Uterus (tissue), 4 donors: ENCODE measurements at places on chromosomes 5 and 9.

GRCh38 chr9:16246785-16247184, 623.7 kb downstream of the BNC2 start:
- H3K27ac ChIP-seq = no peak overlapping the region
- no peaks in the 10 kb centered on the region for H3K27me3 ChIP-seq
- no peaks in the 10 kb centered on the region for H3K36me3 ChIP-seq

GRCh38 chr9:6055216-6055615, 39.8 kb upstream of the RANBP6 start:
- H3K4me3 ChIP-seq = no peak overlapping the region
- DNase-seq = no peak
- H3K4me1 ChIP-seq = no peaks in the 10 kb centered on the region

DNA sequence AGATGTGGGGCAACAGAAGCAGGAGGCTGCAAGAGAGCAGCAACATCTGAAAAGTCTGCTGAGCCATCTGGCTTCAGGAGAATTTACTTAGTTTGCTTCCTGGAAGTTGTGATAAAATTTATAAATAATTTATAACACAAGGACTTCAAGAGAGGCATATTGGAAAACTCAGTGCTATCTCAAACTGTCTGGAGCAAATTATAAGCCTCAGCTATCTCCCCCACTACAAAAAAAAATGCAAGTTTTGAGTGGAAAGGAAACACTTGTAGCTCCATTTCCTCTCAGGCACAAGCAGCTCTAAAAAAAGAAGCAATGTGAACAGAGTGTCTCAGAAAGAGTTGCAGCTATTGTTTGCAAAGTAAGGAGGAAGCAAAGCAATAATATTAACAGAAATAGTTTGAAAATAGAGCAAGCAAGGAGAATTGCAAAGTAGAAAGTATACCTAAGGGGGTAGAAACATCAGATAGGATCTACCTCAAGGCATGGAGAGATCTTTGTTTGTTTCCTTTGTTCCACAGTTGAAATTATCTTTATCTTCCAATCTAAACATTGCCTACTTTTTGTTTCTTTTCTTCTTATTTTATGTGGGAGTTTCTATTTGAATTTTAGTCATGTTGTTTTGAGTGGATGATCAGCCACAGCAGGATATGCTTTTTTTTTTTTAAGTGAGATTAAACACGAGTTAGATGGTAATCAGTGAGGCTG, 55.9 kb upstream of the IL6ST start:
- no peak for DNase-seq
- no peak overlapping the region for H3K4me3 ChIP-seq
- no peaks in the 10 kb centered on the region for H3K36me3 ChIP-seq
- no peaks in the 10 kb centered on the region for H3K27me3 ChIP-seq

- no peaks in the 10 kb centered on the region for H3K27me3 ChIP-seq
- no peaks in the 10 kb centered on the region for H3K36me3 ChIP-seq
- H3K4me3 ChIP-seq = no peak overlapping the region
- H3K4me1 ChIP-seq = peaks cover 4% of the 10 kb centered on the region
- no peak overlapping the region for H3K27ac ChIP-seq
Measured at GRCh38 chr9:18404434-18405029, 69.4 kb upstream of the ADAMTSL1 start.

DNA sequence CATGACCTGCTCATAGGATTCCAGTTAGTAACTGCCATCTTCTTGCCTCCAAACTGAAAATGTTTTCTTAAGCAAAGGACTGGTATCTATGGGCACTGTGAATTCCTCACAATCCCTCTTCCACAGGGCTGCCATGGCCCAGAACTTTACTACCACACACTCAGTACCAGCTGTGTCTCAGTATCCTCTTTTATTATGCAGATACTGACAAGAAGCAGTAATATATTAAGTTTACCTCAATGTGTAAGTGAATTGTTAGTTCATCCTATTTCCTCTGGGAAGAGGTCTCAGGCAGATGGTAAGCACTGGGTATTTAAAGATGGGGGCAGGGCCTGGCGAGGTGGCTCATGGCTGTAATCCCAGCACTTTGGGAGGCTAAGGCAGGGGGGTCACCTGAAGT, 320.8 kb upstream of the RFX3 start:
- H3K4me1 ChIP-seq = no peaks in the 10 kb centered on the region
- no peaks in the 10 kb centered on the region for H3K36me3 ChIP-seq
- H3K4me3 ChIP-seq = no peak overlapping the region
- H3K27ac ChIP-seq = no peak overlapping the region
- H3K27me3 ChIP-seq = no peaks in the 10 kb centered on the region
- DNase-seq = no peak

- no peaks in the 10 kb centered on the region for H3K4me1 ChIP-seq
- H3K4me3 ChIP-seq = no peak overlapping the region
- H3K27me3 ChIP-seq = no peaks in the 10 kb centered on the region
- no peak for DNase-seq
- no peak overlapping the region for H3K27ac ChIP-seq
Measured at GRCh38 chr5:107232788-107233187, 437.9 kb downstream of the EFNA5 start.

- no peaks in the 10 kb centered on the region for H3K27me3 ChIP-seq
- no peak for DNase-seq
- no peak overlapping the region for H3K27ac ChIP-seq
- H3K4me1 ChIP-seq = no peaks in the 10 kb centered on the region
Measured at GRCh38 chr5:68612972-68613371, 397.4 kb downstream of the PIK3R1 start.

GRCh38 chr5:15290953-15291352, 209.0 kb upstream of the FBXL7 start:
- no peak for DNase-seq
- H3K4me1 ChIP-seq = no peaks in the 10 kb centered on the region
- H3K4me3 ChIP-seq = no peak overlapping the region
- no peak overlapping the region for H3K27ac ChIP-seq
- H3K36me3 ChIP-seq = no peaks in the 10 kb centered on the region
- H3K27me3 ChIP-seq = no peaks in the 10 kb centered on the region

- no peaks in the 10 kb centered on the region for H3K27me3 ChIP-seq
- H3K36me3 ChIP-seq = no peaks in the 10 kb centered on the region
- no peak for DNase-seq
- H3K4me3 ChIP-seq = no peak overlapping the region
- no peaks in the 10 kb centered on the region for H3K4me1 ChIP-seq
Measured at GRCh38 chr9:121972501-121972981, 120.6 kb downstream of the TTLL11 start.

- H3K36me3 ChIP-seq = no peaks in the 10 kb centered on the region
- H3K27me3 ChIP-seq = no peaks in the 10 kb centered on the region
- H3K4me1 ChIP-seq = no peaks in the 10 kb centered on the region
- H3K4me3 ChIP-seq = peak overlapping the region; percentile 10
Measured at GRCh38 chr5:14108170-14108996, 34.8 kb upstream of the TRIO start.

DNA sequence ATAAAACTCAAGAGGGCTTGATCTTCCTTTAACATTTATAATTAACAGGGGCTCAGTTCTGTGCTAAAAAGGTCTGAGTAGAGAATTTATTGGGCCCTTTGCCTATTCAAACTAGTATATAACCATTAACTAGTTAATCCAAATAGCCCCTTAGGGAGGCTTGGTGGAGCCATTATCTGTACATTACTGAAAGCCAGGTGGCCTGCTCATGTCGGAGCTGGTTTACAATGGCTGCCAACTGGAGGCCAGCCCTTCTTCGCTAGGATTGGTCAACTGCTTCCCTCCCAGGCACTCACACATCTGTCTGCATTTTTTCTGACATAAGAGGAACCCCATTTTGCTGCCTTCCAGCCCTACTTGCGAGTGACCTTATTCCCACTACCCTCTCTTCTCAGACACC, 30.4 kb upstream of the NDFIP1 start:
- H3K4me3 ChIP-seq = no peak overlapping the region

DNA sequence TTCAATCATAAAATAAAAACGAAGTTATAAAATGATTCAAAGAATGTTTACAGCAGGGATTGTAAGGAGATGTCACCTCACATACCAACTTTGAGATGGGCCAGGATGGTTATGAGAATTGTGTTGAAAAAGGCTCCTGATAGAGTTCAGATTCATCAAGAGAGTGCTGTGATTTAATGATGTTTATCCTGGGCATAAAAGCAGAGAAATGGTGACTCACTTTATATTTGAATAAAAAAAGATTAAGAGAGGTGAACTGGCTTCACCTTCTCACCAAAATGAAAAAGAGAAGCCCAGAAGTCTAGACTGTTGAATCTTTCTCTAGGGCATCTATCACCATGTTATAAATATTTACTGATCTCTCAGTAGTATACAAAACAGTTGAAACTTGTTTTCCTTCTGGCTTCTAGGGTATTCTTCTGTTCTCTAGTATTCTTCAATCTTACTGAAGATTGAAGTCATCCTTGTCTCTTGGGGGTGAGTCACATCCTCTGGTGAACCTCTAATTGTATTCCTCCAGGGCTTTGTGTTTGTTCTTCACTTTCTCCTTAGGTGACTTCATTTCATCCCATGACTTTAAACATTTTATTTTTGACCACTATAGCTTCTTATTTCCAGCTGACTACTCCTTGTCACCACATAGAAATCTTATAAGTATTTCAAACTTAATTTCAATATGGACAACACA, 1237.3 kb upstream of the C9orf72 start:
- H3K27me3 ChIP-seq = no peaks in the 10 kb centered on the region
- no peaks in the 10 kb centered on the region for H3K36me3 ChIP-seq
- H3K4me3 ChIP-seq = no peak overlapping the region
- no peaks in the 10 kb centered on the region for H3K4me1 ChIP-seq
- no peak for DNase-seq

- no peaks in the 10 kb centered on the region for H3K27me3 ChIP-seq
- no peak overlapping the region for H3K4me3 ChIP-seq
- no peak for DNase-seq
Measured at GRCh38 chr5:92003806-92004205, 620.7 kb upstream of the ARRDC3 start.

- H3K27me3 ChIP-seq = no peaks in the 10 kb centered on the region
- H3K4me3 ChIP-seq = no peak overlapping the region
- no peaks in the 10 kb centered on the region for H3K4me1 ChIP-seq
- no peak for DNase-seq
Measured at GRCh38 chr9:82010711-82011110, 22.1 kb downstream of the SPATA31D1 start.

- H3K36me3 ChIP-seq = no peaks in the 10 kb centered on the region
- no peak for DNase-seq
- no peaks in the 10 kb centered on the region for H3K27me3 ChIP-seq
- H3K4me1 ChIP-seq = no peaks in the 10 kb centered on the region
- H3K27ac ChIP-seq = no peak overlapping the region
- no peak overlapping the region for H3K4me3 ChIP-seq
Measured at GRCh38 chr5:55021821-55022220, 2.2 kb upstream of the GZMK start.

DNA sequence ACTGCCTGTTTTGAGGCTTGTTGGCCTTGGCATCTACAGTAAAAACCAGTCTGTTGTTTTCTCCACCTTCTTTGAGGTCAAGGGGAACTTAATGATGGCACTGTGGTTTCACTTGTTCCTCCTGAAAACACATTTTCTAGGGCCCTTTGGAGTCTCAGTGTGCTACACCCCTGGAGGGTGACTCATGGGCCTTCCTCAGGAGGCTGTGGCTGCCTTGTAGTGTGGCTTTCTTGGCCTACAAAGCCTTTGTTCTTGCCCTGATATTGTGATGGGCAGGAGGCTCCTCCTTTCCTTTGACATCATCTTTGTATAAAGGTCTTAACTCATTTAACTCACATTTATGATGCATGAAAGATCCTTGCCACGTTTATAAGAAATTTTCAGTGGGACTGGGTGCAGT, 56.3 kb upstream of the GPBP1 start:
- no peak for DNase-seq
- no peak overlapping the region for H3K4me3 ChIP-seq
- H3K4me1 ChIP-seq = no peaks in the 10 kb centered on the region
- no peak overlapping the region for H3K27ac ChIP-seq
- H3K27me3 ChIP-seq = no peaks in the 10 kb centered on the region

- H3K4me3 ChIP-seq = no peak overlapping the region
- no peak overlapping the region for H3K27ac ChIP-seq
- no peaks in the 10 kb centered on the region for H3K36me3 ChIP-seq
- no peaks in the 10 kb centered on the region for H3K4me1 ChIP-seq
- DNase-seq = no peak
- H3K27me3 ChIP-seq = no peaks in the 10 kb centered on the region
Measured at GRCh38 chr9:127595611-127596010, 16.5 kb upstream of the STXBP1 start.

DNA sequence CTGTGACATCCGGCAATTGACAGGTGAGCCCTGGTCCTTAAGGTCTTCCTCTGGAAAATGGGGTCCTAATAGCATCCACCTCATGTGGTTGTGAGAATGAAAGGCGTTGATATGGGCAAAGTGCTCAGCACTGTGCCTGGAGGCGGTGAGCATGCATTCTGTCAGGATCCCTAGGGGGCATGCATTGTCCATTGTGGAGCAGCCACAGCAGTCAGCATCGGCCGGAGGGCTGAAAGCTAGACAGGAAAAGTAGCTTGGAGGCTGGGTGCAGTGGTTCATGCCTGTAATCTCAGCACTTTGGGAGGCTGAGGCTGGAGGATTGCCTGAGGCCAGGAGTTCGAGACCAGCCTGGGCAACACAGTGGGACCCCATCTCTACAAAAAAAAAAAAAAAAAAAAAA, 122.2 kb downstream of the LHX2 start:
- H3K27me3 ChIP-seq = no peaks in the 10 kb centered on the region
- no peak overlapping the region for H3K27ac ChIP-seq
- H3K4me3 ChIP-seq = no peak overlapping the region
- no peaks in the 10 kb centered on the region for H3K36me3 ChIP-seq
- H3K4me1 ChIP-seq = no peaks in the 10 kb centered on the region

GRCh38 chr5:145887976-145888574, 15.3 kb upstream of the GRXCR2 start:
- H3K36me3 ChIP-seq = no peaks in the 10 kb centered on the region
- no peak for DNase-seq
- no peak overlapping the region for H3K4me3 ChIP-seq
- no peaks in the 10 kb centered on the region for H3K27me3 ChIP-seq

- H3K27ac ChIP-seq = no peak overlapping the region
- H3K36me3 ChIP-seq = no peaks in the 10 kb centered on the region
- no peak overlapping the region for H3K4me3 ChIP-seq
- no peak for DNase-seq
- no peaks in the 10 kb centered on the region for H3K27me3 ChIP-seq
Measured at GRCh38 chr5:665956-666711, 27.0 kb downstream of the TPPP start.

DNA sequence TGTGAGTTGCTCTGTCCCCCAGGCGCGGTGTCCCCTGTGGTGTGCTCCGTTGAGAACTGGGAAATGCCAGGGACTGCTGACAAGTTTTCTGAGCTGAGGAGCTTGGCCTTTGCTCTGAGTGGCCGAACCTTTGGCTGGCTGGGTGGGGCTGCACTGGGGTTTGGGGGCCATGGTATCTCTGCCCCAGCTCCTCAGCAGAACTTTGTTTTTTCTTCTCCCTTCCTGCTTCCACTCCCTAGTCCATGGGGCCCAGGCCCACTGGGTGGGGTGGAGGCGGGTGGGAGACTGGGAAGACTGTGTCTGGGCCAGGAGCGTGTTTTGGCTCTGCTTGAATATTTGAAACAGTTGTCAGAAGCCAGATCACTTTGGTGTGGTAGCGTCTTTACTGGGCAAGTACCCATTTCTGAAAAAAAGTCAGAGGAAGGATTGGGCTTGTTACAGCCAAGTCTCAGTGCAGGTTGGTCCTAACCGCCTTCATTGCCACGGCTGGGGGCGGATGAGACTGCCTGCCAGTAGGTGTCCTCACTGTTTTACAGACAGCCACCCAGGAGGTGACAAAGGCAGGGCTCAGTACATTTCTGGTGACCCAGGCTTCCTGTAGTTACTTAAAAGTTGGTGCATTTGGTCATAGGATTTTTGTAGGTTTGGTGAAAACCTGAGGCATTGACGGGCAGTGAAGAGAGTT, 92.7 kb downstream of the DAB2IP start:
- no peak for DNase-seq
- peaks cover 43% of the 10 kb centered on the region for H3K4me1 ChIP-seq
- H3K27ac ChIP-seq = peak overlapping the region; percentile 83
- H3K4me3 ChIP-seq = peak overlapping the region; percentile 29

GRCh38 chr9:21030389-21031035, 928 bp downstream of the HACD4 start:
- H3K27ac ChIP-seq = peak overlapping the region; percentile 88
- DNase-seq = no peak
- no peaks in the 10 kb centered on the region for H3K36me3 ChIP-seq
